Stimulated activated CD8-positive, alpha-beta memory T cell treated with anti-CD3 and anti-CD28 coated beads, Interleukin-2, amount 100 ng/mL, for 48 hours (primary cell): ENCODE measurements at places on chromosomes 3 and 15.

DNA sequence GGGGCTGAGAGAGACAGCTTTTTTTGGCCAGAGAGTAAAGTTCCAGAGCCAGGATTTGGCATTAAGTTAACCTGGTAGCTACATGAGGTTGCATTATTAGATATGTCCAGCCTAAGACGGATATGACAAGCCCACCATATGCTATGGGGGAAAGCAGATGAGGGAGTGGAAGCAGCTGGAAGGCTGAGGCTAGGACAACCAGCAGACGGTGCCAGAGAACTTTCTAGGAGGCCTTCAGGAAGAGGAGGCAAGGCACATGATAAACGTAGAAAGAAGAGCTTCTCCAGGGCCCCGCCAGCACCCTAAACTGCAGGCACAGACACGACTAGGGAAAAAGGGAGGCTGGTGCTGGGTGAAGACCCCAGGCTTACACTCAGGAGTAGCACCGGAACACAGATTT is 87.0 kb downstream of the CTNNB1 start:
- DNase-seq: no peak

- DNase-seq: no peak
Observed at GRCh38 chr15:61118885-61119284, 110.2 kb downstream of the RORA start.

GRCh38 chr3:76096836-76097588 is 311.7 kb upstream of the ZNF717 start:
- DNase-seq: no peak

GRCh38 chr15:72033285-72033684 is 84.7 kb downstream of the MYO9A start:
- no peak for DNase-seq

- DNase-seq: no peak
Observed at GRCh38 chr15:44045217-44045616, 149.9 kb downstream of the FRMD5 start.

GRCh38 chr15:41556677-41557076 is 2.3 kb upstream of the TYRO3 start:
- DNase-seq: no peak

DNA sequence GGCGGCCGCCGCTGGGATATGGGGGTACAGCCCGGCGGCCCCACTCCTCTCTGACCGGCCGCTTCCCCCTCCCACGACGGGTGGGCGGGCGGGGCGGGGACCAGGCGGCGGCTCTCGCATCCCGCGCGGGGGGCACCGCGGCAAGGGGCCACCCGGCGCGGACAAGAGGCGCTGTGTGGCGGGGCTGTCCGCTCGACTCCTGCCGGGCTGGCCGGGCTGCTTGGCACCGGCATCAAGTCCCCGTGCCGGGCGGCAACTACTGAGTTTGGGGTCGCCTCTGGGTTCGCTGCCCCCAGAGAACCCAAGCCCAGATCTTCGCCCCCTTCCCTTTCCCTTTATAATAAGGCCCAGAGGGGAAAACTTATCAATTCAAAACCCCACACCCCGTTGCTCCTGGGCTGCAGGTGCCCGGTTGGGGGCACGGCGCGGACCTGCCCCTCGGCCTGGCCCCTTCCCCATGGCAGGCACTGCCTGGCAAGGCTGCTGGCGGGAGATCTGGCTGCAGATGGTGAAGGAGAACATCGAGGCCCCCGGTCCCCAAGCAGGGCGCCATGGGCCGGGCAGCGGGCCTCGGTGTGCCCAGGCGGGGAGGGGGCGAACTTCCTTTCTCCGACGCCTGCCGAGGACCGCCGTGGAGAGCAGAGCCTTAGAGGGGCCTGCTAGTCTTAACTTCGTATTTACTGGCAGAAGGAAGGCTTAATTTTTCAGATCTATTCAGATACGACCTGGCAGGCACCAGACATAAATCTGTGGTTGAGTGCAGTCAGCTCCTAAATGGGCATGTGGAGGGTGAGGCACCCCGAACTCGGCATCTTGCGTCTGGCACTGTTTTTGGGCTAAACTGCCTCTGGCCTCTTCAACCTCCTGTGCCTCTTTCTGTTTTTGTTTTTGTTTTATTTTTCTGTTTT is 911 bp downstream of the APBA2 start:
- no peak for DNase-seq

GRCh38 chr3:89447243-89447642 is 339.8 kb downstream of the EPHA3 start:
- no peak for DNase-seq

DNA sequence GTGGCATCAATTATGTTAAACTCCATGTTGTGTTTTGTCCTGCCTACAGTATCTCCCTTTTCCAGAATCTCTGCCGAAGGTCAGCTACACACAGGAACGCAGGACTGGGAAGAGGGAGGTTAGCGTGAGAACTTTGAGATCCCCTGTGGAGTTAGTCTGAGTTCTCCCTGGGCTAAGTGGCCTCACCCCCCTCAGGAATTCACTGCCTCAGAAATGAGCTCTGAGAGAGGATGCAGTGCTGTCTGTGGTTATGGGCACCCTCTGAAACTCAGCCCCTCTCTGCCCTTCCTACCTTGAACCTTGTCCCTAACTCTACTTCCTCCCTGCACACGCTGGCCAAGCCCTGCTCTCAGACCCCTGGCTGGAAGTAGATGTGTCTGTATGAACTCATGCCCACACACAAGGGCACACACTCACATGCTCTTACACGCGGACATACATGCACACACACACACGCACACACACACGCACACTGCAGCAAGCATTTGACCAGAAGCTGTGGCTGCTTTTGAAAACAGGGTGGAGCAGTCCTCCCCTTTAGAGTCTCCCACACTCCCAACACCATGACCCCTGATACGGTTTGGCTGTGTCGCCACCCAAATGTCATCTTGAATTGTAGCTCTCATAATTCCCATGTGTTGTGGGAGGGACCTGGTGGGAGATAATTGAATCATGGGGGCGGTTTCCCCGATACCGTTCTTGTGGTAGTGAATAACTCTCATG is 5.3 kb upstream of the VIPR1 start:
- no peak for DNase-seq

DNA sequence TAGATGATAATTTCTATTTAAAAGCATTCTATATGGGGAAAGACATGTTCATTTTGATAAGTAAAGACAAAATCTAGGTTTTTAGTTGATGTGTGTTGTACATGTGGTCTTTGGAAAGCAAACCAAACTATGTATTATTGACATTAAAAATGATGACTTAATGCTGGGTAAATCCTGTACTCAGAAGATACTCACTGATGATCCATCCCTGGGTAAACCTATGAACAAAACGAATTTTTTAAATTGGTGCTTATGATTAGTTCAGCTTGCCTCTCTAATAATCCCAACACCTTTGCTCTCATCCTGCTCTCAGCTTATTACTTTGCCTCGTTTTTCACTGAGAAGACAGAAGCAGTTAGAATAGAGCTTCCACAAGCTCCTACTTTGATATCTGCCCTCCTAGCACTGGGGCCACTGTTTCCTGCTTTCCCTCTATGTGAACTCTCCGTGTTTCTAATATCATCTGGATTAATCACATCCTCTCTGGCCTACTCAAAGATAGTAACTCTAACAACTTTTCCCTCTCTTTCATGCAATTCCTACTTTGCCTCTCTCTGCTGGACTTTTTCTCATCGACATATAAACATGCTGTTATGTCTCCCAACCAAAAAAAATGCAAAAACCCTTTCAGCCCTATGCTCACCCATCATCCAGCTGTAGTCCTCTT is 29.3 kb downstream of the RARRES1 start:
- no peak for DNase-seq

- DNase-seq: no peak
Observed at GRCh38 chr15:100762913-100763834, 116.5 kb upstream of the ALDH1A3 start.

DNA sequence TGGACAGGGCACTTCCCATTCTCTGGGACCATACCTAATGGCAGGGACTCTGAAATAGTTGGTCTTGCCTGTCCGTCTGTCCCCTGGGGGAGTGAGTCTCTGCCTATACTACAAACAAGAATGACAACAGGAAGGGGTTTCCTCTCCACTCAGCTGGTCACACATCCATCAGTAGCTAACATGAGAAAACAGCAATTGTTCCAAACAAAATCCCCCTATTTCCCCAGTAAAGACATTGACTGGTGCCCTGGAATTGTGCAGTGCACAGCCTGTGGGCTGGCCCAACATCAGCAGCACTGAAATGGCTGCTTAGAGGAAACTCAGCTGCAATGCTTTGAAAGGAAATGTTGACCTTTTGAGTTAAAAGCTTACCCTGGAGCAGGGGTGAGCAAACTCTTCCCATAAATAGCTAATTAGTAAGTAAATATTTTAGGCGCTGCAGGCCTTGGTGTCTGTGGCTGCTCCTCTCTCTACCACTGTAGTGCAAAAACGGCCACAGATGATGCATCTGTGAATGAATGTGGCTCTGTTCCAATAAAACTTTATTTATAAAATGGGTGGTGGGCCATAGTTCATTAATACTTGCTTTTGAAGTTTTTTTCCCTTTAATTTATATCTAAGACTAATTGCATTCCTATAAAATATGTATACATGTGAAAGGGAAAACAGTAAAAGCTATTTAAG is 174.3 kb downstream of the KLF13 start:
- DNase-seq: no peak

DNA sequence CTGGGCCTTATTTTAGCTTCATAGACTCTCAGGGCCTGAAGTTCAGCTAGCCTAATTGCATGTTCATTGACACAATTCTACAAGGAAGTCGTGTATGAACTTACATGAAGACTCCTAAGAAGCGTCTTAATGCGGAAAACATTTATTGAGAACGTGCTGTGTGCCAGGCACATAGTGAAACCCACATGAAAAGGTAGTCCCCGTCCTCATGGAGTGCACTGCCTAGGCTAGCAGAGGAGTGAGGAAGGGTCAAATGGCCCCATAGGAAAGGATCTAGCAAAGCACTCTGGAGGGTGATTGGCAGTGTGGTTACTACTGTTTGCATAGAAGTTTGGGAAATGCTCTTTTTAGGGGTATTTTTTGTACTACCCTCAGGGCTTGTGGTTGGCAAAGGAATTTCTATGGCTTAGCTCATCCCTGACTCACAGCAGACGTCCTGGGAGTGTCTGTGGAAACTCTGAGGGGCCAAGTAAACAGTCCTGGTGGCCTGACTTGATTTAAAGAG is 854 bp upstream of the NPTN start:
- DNase-seq: no peak

GRCh38 chr3:100591411-100591810 is 18.0 kb upstream of the ADGRG7 start:
- DNase-seq: no peak

DNA sequence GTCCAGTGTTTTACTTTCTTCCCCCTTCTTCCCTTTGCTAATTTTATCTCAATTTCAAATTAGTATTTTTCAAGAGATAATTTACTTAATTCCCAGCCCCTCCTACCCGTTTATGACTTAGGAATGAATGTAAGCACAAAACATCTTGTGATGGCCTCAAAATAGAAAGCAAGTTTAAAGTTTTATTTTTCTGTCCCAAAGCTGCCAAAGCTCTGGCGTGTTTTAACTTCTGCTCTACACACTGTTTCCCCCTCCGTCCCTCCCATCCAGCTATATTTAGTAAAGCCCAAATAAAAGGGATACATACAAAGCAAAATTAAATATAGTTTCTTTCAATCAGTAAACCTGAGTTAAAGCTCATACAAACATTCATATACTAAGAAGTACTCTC is 59.9 kb downstream of the IGF2BP2 start:
- DNase-seq: no peak

DNA sequence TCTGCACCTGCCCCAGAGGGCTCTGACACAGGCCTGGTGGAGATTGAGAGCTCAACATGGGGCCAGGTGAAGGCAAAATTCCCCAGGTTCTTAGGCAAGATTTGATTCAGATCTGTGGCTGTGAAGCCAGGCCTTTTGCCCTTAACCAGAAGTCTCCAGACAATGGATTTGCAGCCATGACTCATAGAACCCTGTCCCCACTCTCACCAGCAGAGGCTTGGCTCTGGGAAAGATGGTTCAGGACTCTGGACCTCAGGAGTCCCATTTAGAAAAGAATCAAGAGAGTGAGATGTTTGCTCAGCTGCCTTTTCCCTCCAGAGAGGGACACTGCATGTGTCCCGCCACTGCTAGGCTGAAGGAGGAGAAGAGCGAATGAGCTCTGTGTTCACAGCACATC is 361.4 kb upstream of the ICE2 start:
- DNase-seq: no peak

GRCh38 chr3:150890831-150891230 is 14.4 kb downstream of the MINDY4B start:
- no peak for DNase-seq

DNA sequence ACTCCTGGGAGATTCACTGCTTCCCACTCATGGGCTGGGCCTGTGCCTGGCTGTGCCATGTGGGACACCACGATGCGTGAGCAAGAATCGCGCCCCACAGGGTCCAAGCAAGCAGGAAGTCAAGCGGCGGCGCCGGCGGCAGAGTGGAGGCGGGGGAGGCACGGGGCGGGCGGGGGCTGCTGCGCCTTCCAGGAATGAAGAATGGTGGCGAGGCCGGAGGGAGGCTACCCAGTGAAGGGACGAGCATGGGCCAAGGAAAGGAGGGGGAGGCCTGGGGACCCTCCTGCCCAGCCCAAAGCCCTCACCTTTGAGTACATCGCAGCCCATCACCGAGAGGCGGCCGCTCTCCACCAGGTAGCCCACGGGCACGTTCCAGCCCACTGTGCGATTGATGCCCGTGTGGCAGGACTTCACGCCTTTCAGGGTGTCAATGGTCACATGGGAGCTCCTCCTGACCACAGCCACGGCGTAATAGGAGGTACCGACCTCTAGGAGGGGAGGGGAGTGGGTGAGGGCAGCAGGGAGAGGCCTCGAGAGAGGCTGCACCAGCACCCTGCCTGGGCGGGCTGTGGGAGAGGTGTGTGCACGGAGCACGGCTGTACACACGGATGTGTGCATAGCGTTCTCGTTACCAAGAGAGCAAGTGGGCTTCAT is 5.5 kb downstream of the MELTF start:
- DNase-seq: no peak
